HCT116 (cell line): ENCODE measurements at places on chromosomes 13 and 19.
A peak's percentile ranks its signal among the peaks of the same experiment; 100 is the strongest.

- no peak for DNase-seq
Measured at GRCh38 chr13:86922936-86923335, 748.2 kb upstream of the SLITRK5 start.

GRCh38 chr13:102035969-102036368 is 365.9 kb downstream of the FGF14 start:
- DNase-seq: no peak

DNA sequence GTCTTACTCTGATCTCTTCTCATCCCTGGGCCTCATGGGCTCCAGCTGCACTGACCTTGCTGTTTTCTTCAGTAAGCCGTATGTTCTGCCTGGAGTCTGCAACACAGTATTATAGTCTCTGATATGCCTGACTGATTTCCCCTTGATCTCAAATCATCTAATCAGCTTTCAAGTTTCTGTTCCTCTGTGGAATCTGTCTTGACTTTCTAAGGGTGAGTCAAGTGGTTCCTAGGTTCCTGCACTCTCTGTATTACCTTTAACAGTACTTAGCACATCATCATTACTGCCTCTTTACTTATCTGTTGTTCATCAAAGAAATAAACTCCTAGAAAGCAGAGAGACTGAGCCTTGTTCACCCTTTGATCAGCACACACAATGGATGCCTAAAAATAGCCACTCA is 350.7 kb downstream of the LMO7 start:
- DNase-seq: no peak

DNA sequence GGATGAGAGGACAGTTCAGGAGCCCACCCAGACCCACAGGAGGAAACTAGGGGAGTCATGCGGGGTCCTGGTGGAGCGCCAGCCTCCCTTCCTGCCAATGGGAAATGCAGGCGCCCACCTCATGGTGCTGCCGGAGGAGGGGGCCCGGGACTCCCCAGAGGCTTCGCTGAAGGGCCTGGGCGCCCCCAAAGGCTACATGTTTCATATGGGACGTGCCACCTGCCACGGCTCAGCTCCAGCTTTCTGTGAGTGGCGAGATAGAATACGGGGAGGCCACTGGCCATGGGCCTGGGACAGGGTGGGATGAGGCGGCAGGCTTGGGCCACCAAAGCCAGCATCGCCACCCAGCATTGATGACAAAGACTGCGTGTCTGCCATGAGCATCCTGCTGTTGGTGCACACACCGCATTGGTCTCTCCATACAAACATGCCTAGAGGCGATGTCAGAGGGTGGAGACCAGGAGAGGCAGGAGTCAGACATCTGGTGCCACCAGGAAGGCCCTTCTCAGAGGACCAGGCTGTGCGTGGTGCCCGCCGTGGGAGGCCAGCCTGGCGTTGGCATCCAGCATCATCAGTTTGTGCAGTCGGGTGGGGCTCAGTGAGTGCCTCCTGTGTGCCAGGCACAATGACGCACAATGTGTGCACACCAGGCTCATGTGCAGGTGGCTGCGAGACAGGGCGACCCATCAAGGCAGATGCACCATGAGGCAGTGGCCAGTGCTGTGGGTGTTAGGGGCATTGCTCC is 1.2 kb upstream of the F10 start:
- no peak for DNase-seq

- no peak for DNase-seq
Measured at GRCh38 chr13:98310485-98311199, 133.6 kb upstream of the RNF113B start.

- DNase-seq: no peak
Measured at GRCh38 chr19:18611327-18612050, 1.2 kb upstream of the TMEM59L start.

DNA sequence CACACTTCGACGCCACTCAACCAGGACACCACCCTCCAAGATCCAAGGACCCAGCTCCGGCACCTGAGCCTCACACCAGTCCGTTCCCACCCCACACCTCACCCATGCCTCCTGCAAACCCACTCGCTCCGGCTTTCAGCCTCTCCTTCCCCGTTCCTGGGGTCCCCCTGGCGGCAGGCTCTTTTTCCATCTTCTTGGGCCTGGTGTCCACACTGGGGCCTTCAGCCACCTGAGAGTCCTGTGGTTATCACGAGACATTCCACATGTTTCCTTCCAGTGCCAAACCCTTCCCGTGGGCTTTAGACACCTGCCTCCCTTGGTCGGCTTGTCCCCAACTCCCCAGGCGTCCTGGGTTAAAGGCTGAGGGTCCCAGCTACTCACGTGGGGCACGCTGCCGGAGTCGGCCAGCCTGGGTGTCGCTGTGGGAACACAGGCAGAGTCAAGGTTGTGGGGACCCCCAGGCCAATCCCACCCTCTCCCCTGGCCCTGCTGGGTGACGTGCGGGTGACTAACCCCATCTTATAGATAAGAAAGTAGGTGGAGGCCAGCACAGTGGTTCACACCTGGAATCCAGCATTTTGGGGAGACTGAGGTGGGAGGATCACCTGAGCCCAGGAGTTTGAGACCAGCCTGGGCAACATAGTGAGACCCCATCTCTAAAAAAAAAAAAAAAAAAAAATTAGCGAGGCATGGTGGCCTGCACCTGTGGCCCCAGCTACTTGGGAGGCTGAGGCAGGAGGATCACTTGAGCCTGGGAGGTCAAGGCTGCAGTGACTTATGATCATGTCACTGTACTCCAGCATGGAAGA is 1.9 kb downstream of the JSRP1 start:
- no peak for DNase-seq

GRCh38 chr13:96273196-96273595 is 183.3 kb downstream of the HS6ST3 start:
- DNase-seq: no peak

DNA sequence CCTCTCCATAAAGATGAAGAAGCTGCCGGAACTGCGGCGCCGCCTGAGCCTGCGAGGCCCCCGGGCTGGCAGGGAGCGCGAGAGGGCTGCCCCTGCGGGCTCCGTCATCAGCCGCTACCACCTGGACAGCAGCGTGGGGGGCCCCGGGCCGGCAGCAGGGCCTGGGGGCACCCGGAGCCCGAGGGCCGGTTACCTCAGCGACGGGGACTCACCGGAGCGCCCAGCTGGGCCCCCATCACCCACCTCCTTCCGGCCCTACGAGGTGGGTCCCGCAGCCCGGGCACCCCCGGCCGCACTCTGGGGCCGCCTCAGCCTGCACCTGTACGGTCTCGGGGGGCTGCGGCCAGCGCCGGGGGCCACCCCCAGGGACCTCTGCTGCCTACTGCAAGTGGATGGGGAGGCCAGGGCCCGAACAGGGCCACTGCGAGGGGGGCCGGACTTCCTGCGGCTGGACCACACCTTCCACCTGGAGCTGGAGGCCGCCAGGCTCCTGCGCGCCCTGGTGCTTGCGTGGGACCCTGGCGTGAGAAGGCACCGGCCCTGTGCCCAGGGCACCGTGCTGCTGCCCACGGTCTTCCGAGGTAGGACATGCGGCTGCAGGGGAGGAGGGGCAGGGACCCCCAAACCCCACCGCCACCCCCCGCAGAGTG is 2.7 kb downstream of the SYDE1 start:
- DNase-seq: no peak

GRCh38 chr19:4409123-4409933 is 6.9 kb downstream of the CHAF1A start:
- no peak for DNase-seq

DNA sequence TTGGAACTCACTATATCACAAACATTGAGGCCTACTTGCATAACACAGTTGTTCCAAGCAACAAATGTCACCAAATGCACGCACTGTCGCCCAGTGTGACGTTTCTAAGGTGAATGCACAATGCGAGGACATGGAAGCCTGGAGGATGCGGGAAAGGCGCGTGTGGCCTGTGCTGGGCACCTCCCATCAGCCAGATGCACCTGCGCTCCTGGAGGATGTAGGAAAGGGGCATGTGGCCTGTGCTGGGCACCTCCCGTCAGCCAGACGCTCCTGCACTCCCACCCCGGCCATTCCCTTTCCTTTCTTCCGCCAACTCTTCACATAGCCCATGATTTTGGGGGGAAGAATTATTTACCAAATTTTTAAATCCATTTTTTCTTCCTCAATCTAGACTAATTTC is 202.4 kb upstream of the SOX1 start:
- no peak for DNase-seq

- DNase-seq: no peak
Measured at GRCh38 chr13:25764378-25764777, 287.4 kb downstream of the SHISA2 start.

- no peak for DNase-seq
Measured at GRCh38 chr19:12034198-12034597, 1.3 kb downstream of the ZNF433 start.

GRCh38 chr19:2358548-2359173 is 1.4 kb upstream of the TMPRSS9 start:
- no peak for DNase-seq

- no peak for DNase-seq
Measured at GRCh38 chr13:113369881-113370280, 6.0 kb upstream of the GRTP1 start.

DNA sequence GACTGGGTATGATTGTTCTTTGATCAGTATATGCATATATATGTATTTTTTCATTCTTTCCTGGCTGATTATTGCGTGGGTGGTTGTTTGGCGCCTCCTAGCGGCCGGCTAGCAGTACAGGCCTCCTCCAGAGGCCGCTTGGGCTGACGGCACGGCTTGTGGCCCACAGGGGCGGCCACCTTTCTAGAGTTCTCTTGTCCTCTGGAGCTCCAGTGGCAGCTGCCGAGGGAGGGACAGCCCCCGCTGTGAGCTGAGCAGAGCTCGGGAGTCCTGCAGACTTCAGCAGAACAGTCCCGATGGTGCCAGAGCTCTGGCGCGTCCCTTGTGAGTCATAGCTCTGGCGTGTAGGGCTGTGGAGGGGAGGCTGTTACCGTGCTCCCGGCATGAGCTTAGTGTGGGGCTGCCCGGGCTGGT is 22.5 kb upstream of the ZNF429 start:
- peak; percentile 7 for DNase-seq

GRCh38 chr13:23656637-23657371 is 86.6 kb downstream of the TNFRSF19 start:
- no peak for DNase-seq

DNA sequence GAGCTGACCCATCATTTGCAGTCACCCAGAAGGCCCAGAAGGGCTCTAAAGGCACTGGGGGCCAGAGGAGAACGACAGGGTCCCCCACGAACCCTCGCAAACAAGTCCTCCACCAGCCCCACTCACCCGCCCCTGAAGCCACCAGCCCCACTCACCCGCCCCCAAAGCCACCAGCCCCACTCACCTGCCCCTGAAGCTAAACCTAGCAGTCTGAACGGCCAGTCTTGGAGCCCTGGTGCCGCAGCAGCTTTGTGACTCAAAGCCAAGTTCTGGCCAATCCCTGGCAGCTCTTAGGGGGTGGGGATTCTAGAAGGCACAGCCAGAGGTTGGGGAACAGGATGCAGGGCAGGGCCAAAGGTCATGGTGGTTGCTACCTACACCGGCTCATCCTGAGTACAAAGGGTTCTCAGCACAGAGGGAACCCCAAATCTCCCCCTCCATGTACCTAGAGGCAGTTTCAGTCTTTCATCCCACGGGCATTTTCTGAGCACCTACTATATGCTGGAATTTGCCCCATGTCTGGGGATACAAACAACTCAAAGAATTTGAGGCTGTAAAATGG is at the start of gene IQCN:
IQCN (minus strand) TSS at position 234 of the 562 bp plus-strand sequence. CDS start 4,974 bp downstream, outside the sequence.
- no peak for DNase-seq

DNA sequence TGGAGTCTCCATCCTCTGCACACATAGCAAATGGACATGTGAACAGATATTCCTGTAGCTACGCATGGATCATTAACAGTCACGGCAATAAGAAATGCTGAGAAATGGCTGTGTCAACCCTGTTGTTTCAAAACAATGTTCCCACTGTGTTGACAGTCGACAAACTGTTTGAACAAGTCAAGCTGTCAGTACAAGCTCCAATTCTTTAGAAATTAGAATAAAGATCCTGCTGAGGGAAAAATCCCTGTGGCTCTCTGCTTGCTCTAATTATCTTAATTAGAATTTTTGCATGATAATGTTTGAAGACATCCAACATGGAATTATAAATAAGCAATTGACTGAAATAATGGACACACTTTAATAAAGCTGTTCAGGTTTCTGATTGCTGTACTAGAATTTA is 37.9 kb upstream of the CPB2 start:
- DNase-seq: no peak

DNA sequence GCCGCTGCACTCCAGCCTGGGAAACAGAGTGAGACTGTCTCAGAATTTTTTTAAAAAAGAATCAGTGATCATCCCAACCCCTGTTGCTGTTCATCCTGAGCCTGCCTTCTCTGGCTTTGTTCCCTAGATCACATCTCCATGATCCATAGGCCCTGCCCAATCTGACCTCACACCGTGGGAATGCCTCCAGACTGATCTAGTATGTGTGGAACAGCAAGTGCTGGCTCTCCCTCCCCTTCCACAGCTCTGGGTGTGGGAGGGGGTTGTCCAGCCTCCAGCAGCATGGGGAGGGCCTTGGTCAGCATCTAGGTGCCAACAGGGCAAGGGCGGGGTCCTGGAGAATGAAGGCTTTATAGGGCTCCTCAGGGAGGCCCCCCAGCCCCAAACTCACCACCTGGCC is at the start of gene KLK2:
KLK2 (plus strand) TSS at position 384 of the 400 bp plus-strand sequence. CDS start 35 bp downstream, outside the sequence.
- DNase-seq: no peak

DNA sequence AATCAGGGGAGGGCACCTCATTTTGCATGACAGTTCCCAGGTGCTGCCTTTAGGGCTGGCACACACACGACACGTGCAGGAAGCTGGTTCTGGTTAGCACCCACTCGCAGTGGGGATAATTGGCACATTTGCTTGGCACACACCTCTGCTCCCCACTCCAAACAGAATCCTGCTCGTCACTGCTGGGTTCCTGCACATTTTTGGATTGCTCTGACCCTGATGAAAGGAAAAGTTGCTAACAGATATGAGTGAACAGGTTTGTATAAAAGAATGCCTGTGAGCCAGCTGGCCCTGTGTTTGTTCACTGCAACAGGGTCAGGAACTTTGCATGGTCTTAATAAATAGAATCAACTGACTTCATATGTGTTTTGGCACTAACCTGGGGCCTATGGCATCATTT is 1500.4 kb downstream of the EFNB2 start:
- no peak for DNase-seq

- DNase-seq: no peak
Measured at GRCh38 chr19:28420811-28421550, 792.0 kb downstream of the UQCRFS1 start.

DNA sequence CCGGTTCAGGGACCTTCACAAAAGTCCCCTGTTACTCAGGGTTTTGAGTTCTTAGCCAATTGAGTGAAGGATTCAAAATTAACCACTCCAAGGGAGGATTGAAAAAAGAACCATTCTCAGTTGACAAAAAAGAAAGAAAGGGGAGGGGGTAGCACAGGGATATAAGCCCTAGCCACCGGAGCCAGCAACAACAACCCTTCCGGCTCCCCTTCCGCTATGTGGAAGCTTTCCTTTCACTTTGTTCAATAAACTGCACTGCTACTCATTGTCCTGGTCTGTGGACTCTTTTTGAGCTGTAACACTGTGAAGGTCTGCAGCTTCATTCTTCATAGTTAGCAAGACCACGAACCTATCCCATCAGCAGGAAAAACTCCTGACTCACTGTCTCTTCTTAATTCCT is 1488.1 kb upstream of the PRR20A start:
- DNase-seq: no peak
